ENCODE measurements at places on chromosomes 16 and 17.

DNA sequence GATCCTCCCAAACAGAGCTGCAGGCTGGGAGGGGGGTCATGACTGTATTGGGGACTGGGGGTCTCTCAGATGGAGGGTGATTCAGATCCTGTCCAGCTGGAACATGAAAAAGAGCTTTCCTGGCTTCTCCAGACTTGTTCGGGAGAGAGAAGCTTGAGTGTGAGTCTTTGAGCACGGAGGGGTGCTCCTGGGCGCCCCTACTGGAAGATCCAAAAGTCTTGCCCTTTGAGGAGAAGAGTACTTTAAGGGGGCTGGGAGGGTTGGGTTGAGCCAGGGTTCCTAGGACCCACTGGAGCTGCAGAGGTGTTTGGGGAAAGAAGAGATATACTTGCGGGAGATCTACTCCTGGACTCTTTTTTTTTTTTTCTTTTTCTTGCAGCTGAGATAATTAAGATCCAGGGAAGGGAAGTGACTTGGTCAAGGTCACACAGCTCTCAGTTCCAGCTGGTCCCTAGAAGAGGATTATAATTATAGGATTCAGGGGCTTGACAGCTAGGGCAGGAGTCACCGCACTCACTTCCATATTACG is 8.4 kb downstream of the RARA start:
- no peak for DNase-seq

DNA sequence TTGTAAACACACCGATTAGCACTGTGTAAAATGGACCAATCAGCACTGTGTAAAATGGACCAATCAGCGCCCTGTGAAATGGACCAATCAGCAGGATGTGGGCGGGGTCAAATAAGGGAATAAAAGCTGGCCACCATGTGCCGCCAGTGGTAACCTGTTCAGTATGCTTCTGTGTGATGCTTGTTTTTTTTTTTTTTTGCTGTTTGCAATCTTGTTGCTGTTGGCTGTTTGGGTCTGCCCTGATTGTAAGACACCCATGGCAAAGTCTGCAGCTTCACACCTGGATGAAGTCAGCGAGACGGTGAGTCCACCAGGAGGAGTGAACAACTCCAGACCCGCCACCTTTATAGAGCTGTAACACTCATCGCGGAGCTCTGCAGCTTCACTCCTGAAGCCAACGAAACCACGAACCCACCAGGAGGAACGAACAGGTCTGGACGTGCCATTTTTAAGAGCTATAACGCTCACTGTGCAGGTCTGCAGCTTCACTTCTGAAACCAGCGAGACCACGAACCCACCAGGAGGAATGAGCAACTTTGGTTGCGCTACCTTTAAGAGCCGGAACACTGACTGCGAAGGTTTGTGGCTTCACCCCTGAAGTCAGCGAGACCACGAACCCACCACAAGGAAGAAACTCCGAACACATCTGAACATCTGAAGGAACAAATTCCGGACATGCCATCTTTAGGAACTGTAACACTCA is 85.0 kb upstream of the MED9 start:
- no peak for DNase-seq

- DNase-seq, result no peak
Measured at GRCh38 chr17:80876950-80877728, 114.5 kb upstream of the CHMP6 start.

- DNase-seq, result no peak
Measured at GRCh38 chr16:84603140-84603816, 14.6 kb downstream of the COTL1 start.

- no peak for DNase-seq
Measured at GRCh38 chr17:8226536-8227237, 16.3 kb upstream of the AURKB start.

DNA sequence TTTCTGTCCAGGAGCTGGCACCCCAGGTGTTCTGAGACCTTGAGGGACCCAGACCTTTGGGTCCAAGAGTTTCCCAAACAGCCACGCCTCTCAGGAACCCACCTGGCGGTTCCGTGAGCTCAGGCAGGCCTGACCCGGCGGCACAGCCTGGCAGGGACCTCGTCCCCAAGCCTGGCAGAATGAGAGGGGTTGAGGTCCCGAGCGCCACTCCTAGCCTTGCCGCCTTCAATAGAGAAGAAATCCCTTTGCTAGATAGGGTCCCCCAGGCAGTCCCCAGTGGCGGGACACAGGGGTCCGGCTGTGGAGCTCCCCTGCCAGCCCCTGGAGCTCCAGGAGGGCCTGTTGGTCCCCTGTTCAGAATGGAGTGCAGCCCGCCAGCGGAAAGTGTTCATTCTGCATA is 10.5 kb upstream of the CLEC18A start:
- DNase-seq, result no peak

- no peak for DNase-seq
Measured at GRCh38 chr17:61128661-61129115, 271.0 kb upstream of the TBX2 start.

- no peak for DNase-seq
Measured at GRCh38 chr17:50133769-50134099, 3.8 kb upstream of the SAMD14 start.

DNA sequence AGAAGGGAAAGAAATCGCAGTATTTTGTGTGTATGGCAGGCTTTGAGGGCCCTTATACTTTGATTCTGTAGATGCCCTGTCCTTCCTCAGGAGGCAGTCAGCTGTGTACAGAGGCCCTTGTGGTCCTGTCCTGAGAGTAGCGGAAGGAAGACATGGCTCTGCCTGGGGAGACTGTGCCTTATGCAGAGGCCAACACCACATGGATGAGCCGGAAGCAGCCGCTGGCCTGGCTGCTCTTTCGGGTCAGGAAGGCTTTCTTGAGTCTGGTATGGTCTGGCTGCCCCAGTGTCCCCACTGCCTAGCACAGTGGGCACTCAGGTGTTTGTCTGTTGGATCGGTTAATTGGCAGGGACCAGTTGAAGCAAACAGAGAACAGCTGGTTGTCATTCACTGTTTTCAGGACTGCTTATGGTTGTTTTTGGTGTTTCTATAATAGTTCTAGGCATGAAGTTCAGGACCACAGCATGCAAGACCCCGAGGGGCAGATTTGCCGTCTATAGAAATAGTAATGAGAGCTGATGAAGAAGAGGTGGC is 12.4 kb downstream of the USP10 start:
- DNase-seq, result no peak

DNA sequence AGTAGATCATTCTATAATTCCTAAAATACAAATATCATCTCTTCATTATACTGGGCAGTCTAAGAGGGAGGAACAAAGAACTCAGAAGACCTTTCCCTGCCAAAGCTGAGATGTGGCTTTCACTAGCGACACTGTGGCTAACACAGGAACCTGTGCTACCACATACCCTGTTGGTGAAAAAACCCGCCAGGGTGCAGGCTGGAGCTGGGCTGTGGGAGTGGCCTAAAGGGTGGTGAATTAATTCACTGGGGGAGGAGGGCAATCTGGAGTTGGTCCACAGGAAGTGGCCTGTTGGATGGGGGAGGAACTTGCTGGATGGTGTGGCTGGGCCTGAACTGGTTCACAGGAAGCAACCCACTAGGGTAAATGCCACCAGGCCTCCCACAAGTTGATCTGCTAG is 7.4 kb downstream of the ZNF594 start:
- DNase-seq, result no peak

- DNase-seq, result no peak
Measured at GRCh38 chr17:14311981-14312380, 11.1 kb downstream of the HS3ST3B1 start.

DNA sequence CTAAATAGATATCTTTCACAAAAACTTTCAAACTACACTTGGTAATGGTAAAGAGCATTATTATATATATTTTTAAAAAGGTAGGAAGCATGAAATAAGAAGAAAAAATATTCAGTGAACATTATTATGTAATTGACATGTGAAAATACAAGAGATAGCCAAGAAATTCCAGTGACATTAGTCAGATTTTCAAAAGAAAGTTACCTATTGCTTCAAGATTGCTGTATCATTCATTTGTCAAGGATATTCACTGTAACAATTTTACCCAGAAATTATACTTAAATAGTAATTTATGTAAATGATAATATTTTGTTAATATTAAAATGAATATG is 350.2 kb downstream of the KIF2B start:
- no peak for DNase-seq

DNA sequence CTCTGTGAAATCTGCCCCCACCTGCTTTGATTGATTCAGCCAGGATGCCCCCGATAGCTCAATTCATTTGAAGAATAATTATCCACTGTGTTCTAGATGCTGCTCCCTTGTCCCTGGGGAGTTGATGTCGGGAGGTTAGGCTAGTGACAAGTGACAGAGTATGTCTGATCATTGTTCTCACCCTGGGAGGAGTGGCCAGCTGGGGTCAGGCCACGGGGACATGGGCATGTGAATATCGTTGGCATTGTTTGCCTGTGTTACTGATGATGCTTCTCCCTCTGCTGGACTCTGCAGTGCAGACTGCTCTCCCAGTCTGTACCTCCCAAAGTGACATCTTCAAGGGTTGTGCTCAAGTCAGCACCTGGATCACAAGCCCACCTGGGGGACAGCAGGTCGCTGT is 89.9 kb upstream of the C16orf82 start:
- no peak for DNase-seq

DNA sequence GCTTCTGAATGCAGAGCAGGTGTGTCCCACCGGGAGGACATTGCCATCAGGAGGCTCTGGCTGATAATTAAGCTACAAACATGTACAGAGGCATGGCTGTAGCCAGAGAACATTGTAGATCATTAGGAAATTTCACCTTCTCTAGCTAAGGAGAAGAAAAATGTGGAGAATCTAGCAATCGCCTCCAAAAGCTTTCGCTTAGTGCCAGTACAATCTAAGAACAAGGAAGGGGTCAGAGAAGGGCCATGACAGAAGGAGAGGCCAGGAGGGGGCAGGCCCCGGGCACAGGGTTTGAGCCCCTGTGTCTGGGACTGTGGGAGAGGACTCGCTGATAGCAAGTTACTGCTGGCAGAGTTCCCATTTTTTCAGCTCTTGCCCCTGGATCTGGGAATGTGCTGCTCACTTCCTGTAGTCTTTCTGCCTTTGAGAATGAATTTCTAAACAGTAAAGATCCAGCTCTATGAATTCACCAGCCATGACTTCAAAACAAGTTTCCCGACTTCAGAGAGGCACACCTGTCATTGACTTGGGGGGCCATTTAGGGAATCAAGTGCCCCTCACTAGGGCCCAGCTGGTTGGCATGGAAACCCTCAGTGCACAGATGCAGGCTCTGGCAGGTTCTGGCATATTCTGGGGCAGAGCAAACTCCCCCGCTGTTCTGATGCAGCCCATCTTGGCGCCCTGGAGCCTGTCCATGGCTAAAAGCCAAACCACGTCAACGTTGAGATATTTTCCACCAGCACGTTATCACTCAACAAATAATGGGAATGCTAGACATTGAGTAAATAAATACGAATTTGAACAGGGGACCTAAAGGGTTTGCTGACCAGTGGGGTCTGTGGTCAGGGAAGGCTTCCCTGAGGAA is 59.5 kb upstream of the CACNG4 start:
- DNase-seq, result no peak

GRCh38 chr16:84124257-84125073 is 7.7 kb upstream of the MBTPS1 start:
- DNase-seq, result no peak
